RWPE2 (cell line): ENCODE measurements at places on chromosomes 3 and 15.

DNA sequence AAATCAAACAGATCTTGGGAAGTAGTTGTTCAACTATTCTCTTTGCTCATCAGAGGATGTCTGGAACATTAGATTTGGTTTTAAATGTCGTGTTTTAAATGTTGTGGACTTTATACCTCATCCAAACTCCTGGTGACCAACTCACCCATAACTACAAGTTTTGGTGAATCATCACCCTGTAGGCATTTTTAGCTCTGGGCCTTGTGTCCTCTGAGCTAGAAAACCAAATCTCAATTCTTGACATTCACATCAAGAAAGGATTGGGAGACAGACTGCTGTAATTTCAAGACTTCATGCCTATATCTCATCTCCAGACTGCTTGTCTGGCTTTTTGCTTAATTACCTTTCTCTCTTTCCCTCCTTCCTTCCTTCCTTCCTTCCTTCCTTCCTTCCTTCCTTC, 228.5 kb upstream of the ROBO2 start:
- H3K36me3 ChIP-seq, result no peaks in the 10 kb centered on the region
- H3K27me3 ChIP-seq, result no peaks in the 10 kb centered on the region
- H3K4me3 ChIP-seq, result no peak overlapping the region
- no peaks in the 10 kb centered on the region for H3K4me1 ChIP-seq
- H3K27ac ChIP-seq, result no peak overlapping the region

GRCh38 chr3:33103034-33103433, 6.1 kb upstream of the GLB1 start:
- H3K4me1 ChIP-seq, result no peaks in the 10 kb centered on the region
- H3K27ac ChIP-seq, result no peak overlapping the region

GRCh38 chr15:90982135-90982534, 12.2 kb downstream of the PRC1 start:
- no peaks in the 10 kb centered on the region for H3K4me1 ChIP-seq
- no peak for DNase-seq
- no peaks in the 10 kb centered on the region for H3K27me3 ChIP-seq
- H3K27ac ChIP-seq, result no peak overlapping the region
- H3K4me3 ChIP-seq, result no peak overlapping the region

- no peaks in the 10 kb centered on the region for H3K27me3 ChIP-seq
- peaks cover 6% of the 10 kb centered on the region for H3K4me1 ChIP-seq
- no peak for DNase-seq
- H3K27ac ChIP-seq, result no peak overlapping the region
- no peaks in the 10 kb centered on the region for H3K36me3 ChIP-seq
Observed at GRCh38 chr3:18057471-18058091, 315.1 kb upstream of the TBC1D5 start.

DNA sequence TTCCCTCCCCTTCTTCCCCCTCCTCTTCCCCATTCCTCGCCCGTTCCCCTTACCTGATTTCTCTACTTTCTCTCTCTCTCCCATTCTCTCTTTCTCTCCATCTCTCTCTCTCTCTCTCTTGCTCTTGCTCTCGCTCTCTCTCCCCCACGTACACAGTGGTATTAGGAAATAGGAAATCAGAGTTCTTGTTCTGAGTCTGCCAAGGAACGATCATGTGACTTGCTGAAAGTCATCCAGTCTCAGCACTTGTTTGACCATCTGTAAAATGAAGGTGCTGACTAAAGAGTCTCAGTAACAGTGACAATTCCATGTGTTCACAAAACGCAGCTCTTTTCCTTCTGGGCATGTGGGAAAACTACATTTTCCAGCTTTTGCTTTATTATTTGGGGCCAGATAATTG, 445.0 kb upstream of the TGFBR2 start:
- no peaks in the 10 kb centered on the region for H3K27me3 ChIP-seq
- H3K27ac ChIP-seq, result no peak overlapping the region
- no peaks in the 10 kb centered on the region for H3K4me1 ChIP-seq
- no peak for DNase-seq
- no peaks in the 10 kb centered on the region for H3K36me3 ChIP-seq

- no peak for DNase-seq
- H3K27me3 ChIP-seq, result no peaks in the 10 kb centered on the region
- no peaks in the 10 kb centered on the region for H3K36me3 ChIP-seq
- H3K4me3 ChIP-seq, result no peak overlapping the region
- no peak overlapping the region for H3K27ac ChIP-seq
Observed at GRCh38 chr3:141223673-141224166, 7.9 kb upstream of the PXYLP1 start.

GRCh38 chr15:70479785-70480184, 283.6 kb downstream of the UACA start:
- H3K4me3 ChIP-seq, result no peak overlapping the region
- no peaks in the 10 kb centered on the region for H3K27me3 ChIP-seq
- no peaks in the 10 kb centered on the region for H3K36me3 ChIP-seq
- no peak for DNase-seq
- H3K27ac ChIP-seq, result no peak overlapping the region
- peaks cover 8% of the 10 kb centered on the region for H3K4me1 ChIP-seq

DNA sequence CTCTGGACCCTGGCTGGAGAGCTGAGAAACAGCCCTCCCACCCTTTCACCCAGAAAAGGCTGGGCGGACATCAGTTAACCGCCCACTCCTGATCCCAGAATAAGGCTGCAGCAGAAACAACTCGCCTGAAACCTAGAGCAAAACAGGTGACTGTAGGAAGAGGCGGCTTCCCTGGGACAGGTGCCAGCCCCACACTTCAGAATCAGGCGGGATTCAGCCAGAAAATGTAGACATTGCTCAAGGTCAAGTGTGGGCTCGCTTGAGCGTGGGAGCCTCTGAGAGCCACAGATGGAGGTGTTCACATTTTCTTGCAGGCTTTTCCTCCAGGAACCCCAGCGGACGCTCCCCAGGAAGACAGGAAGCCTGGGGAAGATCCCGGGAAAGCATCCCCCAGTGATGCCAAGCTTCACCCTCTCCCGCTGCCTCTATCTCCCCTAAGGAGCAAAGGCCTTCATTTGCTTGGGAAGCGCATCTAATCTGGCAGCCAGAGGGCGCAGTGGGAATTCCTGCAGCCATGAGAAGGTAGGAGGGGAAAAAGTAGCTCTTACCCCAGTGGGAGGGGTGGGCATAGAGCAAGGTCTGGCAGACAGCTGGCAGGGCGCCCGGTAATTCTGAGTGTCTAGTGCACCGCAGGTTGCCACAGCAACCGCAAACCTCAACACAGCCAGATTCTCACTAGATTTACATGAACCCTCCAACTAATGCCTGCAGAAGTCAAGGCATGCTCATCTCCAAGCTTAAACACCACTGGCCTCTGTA, 77.7 kb downstream of the OCA2 start:
- no peaks in the 10 kb centered on the region for H3K27me3 ChIP-seq
- no peaks in the 10 kb centered on the region for H3K36me3 ChIP-seq
- no peak overlapping the region for H3K27ac ChIP-seq

DNA sequence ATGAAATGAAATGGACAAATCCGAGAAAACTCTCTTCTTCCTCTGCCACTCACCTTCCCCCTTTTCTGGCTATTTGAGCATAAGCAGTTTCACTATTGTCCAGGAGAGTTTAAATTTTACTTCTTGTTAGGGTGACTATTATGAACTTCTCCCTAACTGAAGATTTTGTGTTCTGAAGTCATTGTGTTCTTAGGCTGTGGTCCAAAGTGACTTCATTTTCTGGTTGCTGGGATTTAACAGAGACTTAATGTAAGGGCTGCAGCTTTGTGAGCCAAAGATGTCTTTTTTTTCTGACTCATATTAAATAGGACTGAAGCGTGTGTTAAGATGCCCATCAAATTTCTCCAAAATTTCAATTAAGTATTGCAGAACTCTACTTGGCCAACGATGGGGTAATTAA, 46.5 kb upstream of the FSTL1 start:
- H3K4me1 ChIP-seq, result peaks cover 26% of the 10 kb centered on the region
- no peaks in the 10 kb centered on the region for H3K36me3 ChIP-seq
- H3K27me3 ChIP-seq, result no peaks in the 10 kb centered on the region
- no peak for DNase-seq
- peak overlapping the region; percentile 60 for H3K27ac ChIP-seq

GRCh38 chr3:12440927-12441714, 43.2 kb upstream of the TSEN2 start:
- no peak overlapping the region for H3K4me3 ChIP-seq
- H3K27ac ChIP-seq, result no peak overlapping the region
- H3K4me1 ChIP-seq, result peaks cover 16% of the 10 kb centered on the region
- no peaks in the 10 kb centered on the region for H3K27me3 ChIP-seq

DNA sequence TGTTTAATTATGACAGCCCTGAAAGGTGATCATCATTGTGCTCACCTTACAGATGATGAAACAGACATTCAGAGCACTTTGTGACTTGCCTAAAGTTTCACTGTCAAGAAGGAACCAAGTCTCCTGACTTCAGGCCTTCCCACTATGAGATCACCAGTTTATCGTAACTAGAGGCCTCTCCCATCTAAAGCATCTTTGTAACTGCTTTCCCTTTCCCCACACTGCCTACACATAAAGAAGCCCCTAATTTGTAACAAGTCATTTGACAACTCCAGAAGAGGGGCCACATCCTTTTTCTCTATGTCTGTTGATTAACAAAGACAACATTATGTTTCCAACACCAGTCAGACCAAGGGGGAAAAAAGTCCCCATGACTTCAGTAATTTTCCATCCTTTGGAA, 1.1 kb downstream of the KLHL6 start:
- no peak overlapping the region for H3K4me3 ChIP-seq
- no peaks in the 10 kb centered on the region for H3K27me3 ChIP-seq
- no peaks in the 10 kb centered on the region for H3K4me1 ChIP-seq
- no peaks in the 10 kb centered on the region for H3K36me3 ChIP-seq
- H3K27ac ChIP-seq, result no peak overlapping the region

DNA sequence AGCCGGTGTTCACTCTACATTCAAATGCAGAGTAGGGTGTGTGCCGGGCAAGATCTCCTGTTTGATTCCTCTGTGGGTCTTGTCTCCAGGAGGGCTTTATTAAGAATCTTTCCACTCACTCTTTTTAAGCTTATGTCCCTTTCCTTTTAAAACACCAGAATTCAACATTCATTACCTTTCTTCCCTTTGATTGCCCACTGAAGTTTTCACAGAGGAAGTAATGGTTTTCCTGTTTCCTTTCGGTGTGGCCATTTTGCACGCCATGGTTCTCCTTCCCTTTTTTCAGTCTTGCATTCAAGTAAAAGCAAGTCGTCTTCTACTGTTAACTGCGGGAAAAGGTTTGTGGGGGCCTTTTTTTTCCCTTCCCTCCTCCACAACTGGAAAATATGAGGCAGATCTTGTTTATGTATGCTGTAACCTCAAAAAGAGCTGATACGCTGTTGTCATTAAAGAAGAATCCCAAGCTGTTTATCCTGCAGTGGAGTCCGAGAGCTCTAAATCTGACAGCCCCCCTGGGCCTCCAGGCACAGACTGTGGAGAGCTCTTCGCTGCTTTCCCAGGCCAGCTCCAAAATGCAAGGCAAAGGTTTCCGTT, 40.5 kb downstream of the FILIP1L start:
- H3K27ac ChIP-seq, result no peak overlapping the region
- DNase-seq, result no peak
- no peaks in the 10 kb centered on the region for H3K36me3 ChIP-seq
- no peak overlapping the region for H3K4me3 ChIP-seq
- H3K27me3 ChIP-seq, result no peaks in the 10 kb centered on the region
